DND-41 (cell line): ENCODE measurements at places on chromosomes 3 and 15.

DNA sequence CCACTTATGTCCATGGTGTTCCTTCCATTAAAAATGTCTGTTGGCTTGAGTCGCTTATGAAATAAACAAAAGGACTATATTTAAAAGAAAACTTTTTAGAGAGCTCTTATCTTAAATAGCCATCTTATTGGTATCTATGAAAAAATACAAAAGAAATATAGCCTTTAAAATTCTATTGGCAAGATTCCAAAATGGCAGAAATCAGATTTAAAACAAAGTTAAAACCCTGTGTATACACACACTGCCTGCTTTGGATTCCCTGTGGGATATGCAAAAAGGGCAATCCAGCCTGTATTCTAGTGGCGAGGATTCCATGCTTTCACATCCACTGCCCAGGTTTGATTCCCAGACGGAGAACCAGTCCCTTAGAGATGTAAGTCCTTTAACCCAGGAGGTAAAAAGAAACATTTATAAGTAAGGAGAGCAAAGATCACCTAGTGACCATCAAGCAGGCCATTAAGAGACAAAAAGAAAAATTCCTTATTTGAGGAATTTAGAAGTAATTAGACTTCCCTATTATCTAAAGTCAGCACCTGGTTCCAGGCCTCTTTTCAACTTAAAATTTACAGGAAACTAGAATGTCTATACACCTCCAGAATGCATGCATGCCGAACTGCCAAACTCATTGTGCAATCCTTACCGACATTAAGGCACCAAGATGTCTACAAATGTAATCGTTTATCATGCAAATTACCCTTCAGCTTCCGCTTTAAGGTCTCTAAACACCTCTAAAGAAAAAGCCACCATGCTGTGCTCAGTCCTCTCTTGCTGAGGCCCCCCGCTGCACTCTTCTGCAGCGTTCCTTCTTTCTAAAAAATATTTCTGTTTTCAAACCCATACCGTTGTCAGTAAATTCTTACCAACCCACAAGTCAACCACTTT is 69.6 kb upstream of the STRIT1 start:
- no peak overlapping the region for H3K27ac ChIP-seq
- no peak overlapping the region for H3K4me3 ChIP-seq
- H3K4me1 ChIP-seq, result no peaks in the 10 kb centered on the region
- no peak for DNase-seq
- H3K36me3 ChIP-seq, result no peaks in the 10 kb centered on the region
- H3K27me3 ChIP-seq, result no peaks in the 10 kb centered on the region

DNA sequence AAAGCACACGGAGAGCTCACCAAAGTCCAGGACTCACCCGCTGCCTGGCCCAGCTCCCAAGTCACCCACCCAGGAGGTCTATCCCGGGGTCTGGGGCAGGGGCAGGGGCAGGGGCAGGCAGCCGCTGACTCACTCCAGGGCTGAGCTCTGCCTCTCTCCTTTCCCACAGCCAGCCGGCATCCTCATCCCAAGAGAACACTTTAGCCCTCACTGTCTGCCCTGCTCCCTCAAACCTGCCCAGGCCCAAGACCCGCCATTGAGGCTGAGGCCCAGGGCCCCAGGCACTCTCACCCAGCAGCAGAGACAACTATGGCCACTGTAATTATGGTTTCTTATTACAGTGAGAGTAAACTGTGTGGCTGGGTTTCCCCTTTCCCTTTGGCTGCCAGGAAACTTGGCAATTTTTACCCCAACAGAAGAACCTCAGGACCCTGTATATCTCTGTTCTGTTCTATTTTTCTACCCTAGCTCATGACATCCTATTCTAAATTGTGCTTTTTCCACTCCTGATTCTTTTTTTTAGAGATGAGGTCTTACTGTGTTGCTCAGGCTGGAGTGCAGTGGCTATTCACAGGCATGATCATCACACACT is 53.0 kb downstream of the IQSEC1 start:
- no peak overlapping the region for H3K27ac ChIP-seq
- peaks cover 42% of the 10 kb centered on the region for H3K4me1 ChIP-seq
- H3K4me3 ChIP-seq, result no peak overlapping the region
- H3K27me3 ChIP-seq, result no peaks in the 10 kb centered on the region
- DNase-seq, result no peak
- H3K36me3 ChIP-seq, result no peaks in the 10 kb centered on the region

- no peaks in the 10 kb centered on the region for H3K27me3 ChIP-seq
- no peaks in the 10 kb centered on the region for H3K36me3 ChIP-seq
Observed at GRCh38 chr3:169362301-169362700, 301.2 kb downstream of the MECOM start.

- no peaks in the 10 kb centered on the region for H3K36me3 ChIP-seq
- H3K27ac ChIP-seq, result no peak overlapping the region
- no peaks in the 10 kb centered on the region for H3K27me3 ChIP-seq
Observed at GRCh38 chr3:84877092-84877491, 81.7 kb upstream of the CADM2 start.

DNA sequence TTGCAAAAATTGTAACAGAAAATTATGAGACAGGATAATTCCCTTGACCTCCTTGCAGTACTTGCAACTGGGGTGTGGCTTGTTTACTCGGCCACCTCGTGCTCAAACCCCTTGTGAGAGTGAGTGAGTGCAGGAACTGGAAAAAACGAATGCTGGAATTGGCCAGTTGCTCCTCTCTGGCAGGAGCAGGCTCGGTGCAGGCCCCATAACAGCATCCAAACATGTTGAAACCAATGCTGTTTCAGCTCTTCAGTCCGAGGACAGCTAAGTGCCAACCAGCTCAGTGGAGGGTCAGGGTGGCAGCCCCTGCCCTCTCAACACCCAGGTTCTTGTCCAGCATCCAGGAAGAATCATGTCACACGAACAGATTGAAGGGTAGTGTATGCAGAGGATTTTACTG is 36.9 kb downstream of the METTL6 start:
- peaks cover 27% of the 10 kb centered on the region for H3K4me1 ChIP-seq
- DNase-seq, result no peak
- no peak overlapping the region for H3K27ac ChIP-seq
- no peak overlapping the region for H3K4me3 ChIP-seq
- H3K36me3 ChIP-seq, result no peaks in the 10 kb centered on the region
- no peaks in the 10 kb centered on the region for H3K27me3 ChIP-seq

GRCh38 chr3:141389703-141390102 is 21.4 kb downstream of the ZBTB38 start:
- no peaks in the 10 kb centered on the region for H3K36me3 ChIP-seq
- H3K27ac ChIP-seq, result no peak overlapping the region
- H3K4me3 ChIP-seq, result no peak overlapping the region
- H3K27me3 ChIP-seq, result no peaks in the 10 kb centered on the region

GRCh38 chr3:46900356-46900755 is 22.8 kb downstream of the PTH1R start:
- H3K4me3 ChIP-seq, result no peak overlapping the region
- DNase-seq, result no peak
- H3K27me3 ChIP-seq, result no peaks in the 10 kb centered on the region
- no peaks in the 10 kb centered on the region for H3K4me1 ChIP-seq

GRCh38 chr15:92523176-92523575 is 129.5 kb downstream of the ST8SIA2 start:
- no peak for DNase-seq
- no peak overlapping the region for H3K27ac ChIP-seq
- no peaks in the 10 kb centered on the region for H3K4me1 ChIP-seq
- no peaks in the 10 kb centered on the region for H3K36me3 ChIP-seq
- no peak overlapping the region for H3K4me3 ChIP-seq
- H3K27me3 ChIP-seq, result peaks cover 7% of the 10 kb centered on the region
